ENCODE measurements at places on chromosomes 6 and 20.

- no peak for DNase-seq
These were observed 20.5 kb upstream of the TTPAL start for GRCh38 chr20:44455126-44455525.

DNA sequence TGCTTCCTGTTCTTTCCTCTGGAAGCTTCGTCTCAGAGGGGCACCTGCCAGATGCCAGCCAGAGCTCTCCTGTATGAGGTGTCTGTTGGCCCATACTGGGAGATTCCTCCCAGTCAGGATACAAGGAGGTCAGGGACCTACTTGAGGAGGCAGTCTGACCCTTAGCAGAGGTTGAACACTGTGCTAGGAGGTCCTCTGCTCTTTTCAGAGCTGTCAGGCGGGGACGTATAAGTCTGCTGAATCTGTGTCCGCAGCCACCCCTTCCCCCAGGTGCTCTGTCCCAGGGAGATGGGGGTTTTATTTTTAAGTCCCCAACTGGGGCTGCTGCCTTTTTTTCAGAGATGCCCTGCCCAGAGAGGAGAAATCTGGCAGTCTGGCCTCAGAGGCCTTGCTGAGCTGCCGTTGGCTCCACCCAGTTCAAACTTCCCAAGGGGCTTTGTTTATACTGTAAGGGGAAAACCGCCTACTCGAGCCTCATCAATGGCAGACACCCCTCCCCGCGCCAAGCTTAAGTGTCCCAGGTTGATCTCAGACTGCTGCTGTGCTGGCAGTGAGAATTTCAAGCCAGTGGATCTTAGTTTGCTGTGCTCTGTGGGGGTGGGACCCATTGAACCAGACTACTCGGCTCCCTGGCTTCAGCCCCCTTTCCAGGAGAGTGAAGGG is 326.7 kb downstream of the BCKDHB start:
- no peak for DNase-seq

GRCh38 chr6:55825402-55826051 is 49.9 kb downstream of the BMP5 start:
- DNase-seq: no peak

GRCh38 chr20:5864428-5864827 is 85.9 kb downstream of the TRMT6 start:
- no peak for DNase-seq

- no peak for DNase-seq
These were observed 94.8 kb downstream of the MYLK4 start for GRCh38 chr6:2655844-2656433.

GRCh38 chr6:55210952-55211351 is 36.6 kb downstream of the HCRTR2 start:
- DNase-seq: no peak

- no peak for DNase-seq
These were observed 232.3 kb downstream of the QKI start for GRCh38 chr6:163646866-163647265.

GRCh38 chr20:47353692-47354463 is 2.6 kb downstream of the ZMYND8 start:
- no peak for DNase-seq

- DNase-seq: no peak
These were observed 19.4 kb upstream of the TRERF1 start for GRCh38 chr6:42471142-42471541.

- no peak for DNase-seq
These were observed 107.3 kb downstream of the SYCP2 start for GRCh38 chr20:59825944-59826759.

DNA sequence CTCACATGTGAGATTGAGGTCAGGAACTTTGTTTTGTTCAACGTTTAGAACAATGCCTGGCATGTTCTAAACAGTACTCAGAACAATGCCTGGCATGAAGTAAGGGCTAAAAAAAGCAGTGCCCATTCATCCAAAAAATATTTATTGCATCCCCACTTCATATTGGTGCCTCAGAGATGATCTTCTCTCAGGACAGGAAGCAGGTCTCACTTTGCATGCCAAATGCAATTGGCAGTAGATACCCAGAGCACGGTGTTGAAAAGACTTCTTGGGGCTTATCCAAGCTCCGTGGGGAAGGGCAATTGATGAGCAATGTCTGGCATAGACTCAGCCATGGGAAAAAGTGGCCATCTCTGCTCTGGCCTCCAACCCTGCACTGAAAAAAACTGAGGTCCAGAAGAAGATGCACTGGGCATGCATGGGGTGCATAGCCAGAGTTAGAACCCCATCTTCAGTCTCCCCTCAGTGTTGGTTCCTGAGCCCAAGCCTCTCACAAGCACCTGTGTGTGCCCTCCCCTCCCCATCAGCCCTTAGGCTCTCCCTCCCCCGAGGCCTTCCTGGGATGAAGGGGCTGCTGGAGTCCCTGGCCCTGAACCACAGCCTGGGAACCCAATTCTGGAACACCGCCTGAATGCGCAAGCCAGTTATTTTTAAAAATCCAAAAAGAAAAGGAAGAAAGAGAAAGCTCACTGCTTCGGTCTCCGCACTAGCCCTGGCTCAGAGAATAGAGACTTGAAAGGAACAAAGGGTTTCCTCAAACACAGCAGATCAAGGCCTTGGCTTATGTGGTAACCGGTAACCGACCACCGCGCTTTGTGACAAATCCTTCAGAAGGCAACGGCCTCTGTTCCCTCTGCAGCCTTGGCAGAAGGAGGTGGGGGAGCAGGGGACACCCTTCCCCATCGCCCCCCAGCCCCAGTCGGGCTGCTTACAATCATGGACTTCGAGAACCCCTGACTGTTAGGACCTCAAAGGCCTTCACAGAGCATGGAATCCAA is 78.5 kb upstream of the SIRPA start:
- DNase-seq: no peak

- DNase-seq: no peak
These were observed 1.6 kb downstream of the TOX2 start for GRCh38 chr20:43916073-43916880.

- no peak for DNase-seq
These were observed 28.4 kb downstream of the DLGAP4 start for GRCh38 chr20:36334281-36335205.

GRCh38 chr20:44962483-44962882 is 2.3 kb upstream of the TOMM34 start:
- no peak for DNase-seq

DNA sequence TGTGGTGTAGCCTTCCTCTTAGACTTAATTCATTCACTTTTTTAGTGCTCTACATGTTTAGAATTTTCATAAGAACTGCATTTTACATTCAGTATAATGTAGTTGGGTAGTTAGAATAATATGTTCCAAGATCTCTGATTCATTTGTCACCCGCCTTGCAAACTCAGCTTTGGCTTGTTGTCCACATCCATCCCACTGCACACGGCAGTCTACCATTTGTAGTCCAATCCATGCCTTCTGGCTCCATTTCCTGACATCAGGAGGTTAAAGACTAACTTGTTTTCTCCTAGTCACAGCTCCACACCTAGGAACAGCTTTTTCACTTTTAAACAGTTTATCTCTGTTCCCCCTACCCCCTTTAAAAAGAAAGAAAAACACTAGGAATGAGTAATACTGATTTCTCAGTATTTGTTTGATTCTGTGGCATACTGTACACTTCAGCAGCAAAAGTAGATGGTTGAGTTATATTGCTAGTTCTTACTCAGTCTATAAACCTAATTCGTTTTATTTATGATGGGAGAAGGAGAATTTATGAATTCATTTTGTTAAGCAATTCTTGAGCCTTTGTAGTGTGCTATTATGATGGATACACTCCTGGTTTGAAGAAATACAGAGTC is 180.9 kb downstream of the ARID1B start:
- DNase-seq: no peak

DNA sequence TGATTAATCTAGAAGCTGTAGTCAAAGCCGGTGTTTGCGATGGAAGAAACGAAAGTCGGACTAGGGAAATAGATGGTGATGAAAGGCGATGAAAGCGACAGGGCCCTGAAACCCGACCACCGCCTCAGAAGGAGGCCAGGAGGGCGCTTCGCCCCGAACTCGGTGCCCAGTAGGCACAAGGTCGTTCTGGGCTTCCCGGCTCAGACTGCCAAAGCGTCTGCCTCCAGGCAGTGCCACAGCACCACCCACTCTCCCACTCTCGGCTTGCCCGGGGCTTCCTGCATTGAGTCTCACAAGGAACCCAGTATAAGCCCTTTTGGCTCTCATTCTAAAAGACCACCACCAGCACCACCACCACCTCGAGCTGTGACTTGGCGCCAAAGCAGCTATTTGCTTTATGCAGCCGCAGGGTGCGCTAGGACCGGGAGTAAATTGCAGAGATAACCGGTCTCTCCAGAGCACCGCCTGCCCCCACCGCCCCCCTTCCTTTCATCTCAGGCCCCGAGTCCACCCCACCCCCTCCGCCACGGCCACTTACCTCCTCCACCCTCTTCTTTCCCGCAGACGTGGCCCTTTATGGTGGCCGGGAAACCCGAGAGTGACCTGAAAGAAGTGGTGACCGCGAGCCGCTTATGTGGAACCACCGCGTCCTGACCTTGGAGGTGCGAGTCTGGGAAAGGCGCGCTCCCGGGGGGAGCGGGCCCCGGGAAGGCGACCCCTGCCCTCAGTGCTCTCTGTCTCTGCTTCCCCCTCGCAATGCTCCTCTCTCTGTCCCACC is 2.4 kb downstream of the TCF21 start:
- no peak for DNase-seq

GRCh38 chr20:4117158-4117740 is 101.9 kb upstream of the RNF24 start:
- no peak for DNase-seq

GRCh38 chr20:31747640-31748039 is 8.6 kb downstream of the TPX2 start:
- DNase-seq: no peak

DNA sequence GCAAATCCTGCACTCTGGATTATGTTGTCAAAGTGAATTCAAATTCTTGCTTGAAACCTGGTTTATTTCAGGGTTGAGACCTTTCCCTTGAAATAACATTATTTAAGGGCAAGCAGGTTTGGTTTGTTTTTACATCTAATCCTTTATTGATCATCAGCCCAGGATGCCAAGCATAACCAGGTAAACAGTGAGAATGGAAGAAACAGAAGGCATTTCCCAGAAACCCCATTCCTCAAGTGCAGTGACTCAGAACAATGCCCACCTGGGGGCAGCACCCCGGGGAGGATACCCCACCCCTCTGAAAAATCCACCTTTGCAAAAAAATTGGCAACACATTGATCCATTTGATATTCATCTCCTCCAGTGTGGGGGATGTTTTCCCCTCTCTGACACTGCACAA is 32.5 kb downstream of the POFUT1 start:
- DNase-seq: no peak

DNA sequence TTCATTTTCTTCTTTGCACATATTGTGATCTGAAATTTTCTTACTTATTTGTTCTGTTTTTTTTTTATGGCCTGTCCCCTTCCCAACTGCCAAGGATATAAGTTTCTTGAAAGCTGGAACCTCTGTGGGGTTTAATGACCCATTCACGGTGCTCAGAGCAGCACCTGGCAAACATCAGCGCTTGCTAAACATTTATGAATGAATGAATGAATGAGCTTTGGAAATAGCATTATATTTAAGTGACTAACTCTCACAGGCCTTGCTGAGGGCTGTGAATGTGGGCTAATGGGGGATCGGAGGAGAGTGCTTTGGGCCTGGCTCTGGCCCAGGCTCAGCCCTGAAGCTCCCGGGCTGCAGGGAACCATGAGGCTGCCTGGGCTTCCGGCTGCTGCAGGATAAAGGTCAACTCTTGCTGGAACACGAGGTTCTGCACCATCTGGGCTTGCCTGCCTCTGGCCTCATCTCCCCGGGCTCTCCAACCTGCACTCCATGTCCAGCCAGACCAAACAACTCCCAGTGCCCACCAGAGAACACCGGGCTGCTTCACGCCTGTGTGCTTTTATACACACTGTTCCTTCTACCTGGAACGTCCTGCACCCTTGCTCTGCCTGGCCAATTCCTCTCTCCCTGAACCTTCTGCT is 14.6 kb upstream of the ARMC12 start:
- DNase-seq: no peak

DNA sequence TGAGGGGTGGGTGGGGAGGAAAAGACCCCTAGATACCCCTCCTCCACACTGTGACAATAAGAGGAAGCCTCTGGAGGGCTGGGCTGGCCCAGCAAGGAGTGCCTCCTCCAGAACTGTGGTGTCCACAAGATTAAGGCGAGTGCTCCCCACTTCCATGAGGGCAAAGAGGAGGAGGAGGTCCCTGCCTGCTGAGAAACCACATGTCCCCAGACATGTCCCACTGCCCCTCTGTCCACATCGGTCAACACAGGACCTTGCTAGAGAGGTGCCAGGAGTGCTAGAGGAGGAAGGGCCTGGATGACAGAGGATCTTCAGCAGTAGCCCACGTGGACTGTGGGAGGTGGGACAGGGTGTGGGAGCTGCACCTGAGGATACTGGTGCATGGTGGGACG is 3.1 kb downstream of the RAET1G start:
- DNase-seq: no peak

- no peak for DNase-seq
These were observed 170.7 kb downstream of the TAF4 start for GRCh38 chr20:61895016-61895415.

DNA sequence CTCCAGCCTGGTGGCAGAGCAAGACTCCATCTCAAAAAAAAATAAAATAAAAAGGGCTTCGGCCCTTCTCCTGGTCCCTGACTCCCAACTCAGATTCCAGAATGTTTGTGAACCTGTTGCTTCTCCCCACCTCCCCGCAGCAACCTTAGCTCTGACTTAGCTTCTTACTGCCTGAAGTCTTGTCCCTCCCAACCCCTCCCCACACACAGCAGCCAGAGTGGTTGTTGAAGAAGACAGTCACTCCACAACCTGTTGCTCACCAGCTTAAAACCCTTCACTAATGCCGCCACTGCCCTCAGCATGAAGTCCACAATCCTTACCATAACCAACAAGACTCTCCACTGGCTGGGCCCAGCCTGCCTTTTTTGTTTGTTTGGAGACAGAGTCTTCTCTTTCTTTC is 6.5 kb upstream of the PTPRT start:
- no peak for DNase-seq

- DNase-seq: no peak
These were observed 45.2 kb downstream of the PLCG1 start for GRCh38 chr20:41182296-41183212.

- DNase-seq: no peak
These were observed 5.3 kb upstream of the NKX2-2 start for GRCh38 chr20:21519136-21519584.

DNA sequence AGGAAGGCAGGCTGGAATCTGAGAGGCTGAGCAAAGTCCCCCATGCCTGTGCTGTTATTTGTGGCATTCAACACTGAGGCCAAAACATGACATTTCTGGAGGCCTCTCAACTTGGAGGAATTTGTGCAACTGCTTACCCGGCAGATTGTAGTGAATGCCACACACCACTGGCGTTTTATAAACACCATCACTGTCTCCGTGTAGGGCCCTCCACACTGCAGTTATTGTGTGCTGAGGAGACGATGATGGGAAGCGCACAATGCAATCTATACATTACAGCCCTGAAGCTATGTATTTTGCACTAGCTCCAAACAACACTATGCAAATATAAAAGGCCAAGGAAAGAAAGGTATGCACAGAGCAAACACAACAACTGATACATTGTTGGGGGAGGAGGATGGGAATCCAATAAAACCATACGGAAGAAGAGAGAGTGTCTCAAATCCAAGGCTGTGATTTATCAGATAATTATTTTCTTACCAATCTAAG is 106.5 kb downstream of the SMLR1 start:
- no peak for DNase-seq

- DNase-seq: no peak
These were observed 12.1 kb downstream of the TMX4 start for GRCh38 chr20:8007490-8007889.

Data from stimulated activated CD8-positive, alpha-beta memory T cell treated with anti-CD3 and anti-CD28 coated beads, Interleukin-7, amount 100 ng/mL, for 1 hour (primary cell).